Activated CD4-positive, alpha-beta memory T cell treated with anti-CD3 and anti-CD28 coated beads for 36 hours (primary cell): ENCODE measurements at places on chromosomes 5 and 9. TPM values are rescaled to one million over a fixed set of nuclear protein-coding genes. Genes with fewer than 3 reads are reported as not detected.
A peak's percentile ranks its signal among the peaks of the same experiment; 100 is the strongest.

DNA sequence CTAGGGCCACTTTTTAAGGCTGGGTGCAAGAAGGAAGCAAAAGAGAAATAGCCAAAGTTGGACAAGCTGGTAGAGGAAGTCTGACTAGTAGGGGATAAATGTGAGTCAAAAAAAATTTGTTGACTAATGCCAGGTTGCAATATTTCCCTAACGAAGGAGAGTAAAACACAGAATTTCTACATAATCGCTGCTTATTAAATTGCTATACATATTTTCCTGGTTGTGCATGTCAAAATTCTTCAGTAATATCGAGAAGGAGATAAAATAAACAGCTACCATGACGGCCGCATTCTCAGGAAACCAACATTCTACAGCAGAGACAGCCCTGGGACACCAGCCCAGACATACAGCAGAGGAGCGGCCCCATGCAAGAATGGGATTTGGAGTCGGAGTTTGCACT, 148.3 kb downstream of the ESM1 start:
- no peak for DNase-seq
- H3K27ac ChIP-seq = no peak overlapping the region
- H3K4me1 ChIP-seq = peaks cover 23% of the 10 kb centered on the region
- H3K4me3 ChIP-seq = no peak overlapping the region

DNA sequence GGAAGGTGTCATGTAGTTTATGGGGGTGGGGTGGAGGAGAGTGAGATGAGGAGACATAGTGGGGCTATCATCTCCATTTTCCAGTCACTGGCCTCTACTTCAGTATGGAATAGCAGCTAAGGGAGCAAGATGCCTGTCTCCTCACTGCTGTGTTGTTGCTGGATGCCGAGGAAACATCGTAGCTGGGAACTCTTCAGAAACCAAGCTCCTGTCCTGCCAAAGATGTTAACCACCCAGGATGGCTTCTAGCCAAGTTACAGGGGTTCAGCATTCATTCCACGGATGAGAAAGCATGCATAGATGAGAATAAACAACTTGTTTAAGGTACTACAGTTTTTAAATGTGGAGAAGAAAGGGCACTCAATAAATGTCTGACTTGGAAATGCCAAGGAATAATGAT, 226.5 kb downstream of the ASTN2 start:
- H3K27ac ChIP-seq = no peak overlapping the region
- no peaks in the 10 kb centered on the region for H3K4me1 ChIP-seq
- no peaks in the 10 kb centered on the region for H3K36me3 ChIP-seq
- H3K4me3 ChIP-seq = no peak overlapping the region

GRCh38 chr9:18106006-18106560, 367.9 kb upstream of the ADAMTSL1 start:
- H3K27ac ChIP-seq = no peak overlapping the region
- H3K4me3 ChIP-seq = no peak overlapping the region
- DNase-seq = no peak

The TLX3 gene
- not detected for total RNA-seq

GRCh38 chr9:89591274-89592212, 13.3 kb upstream of the GADD45G start:
- H3K4me1 ChIP-seq = peaks cover 2% of the 10 kb centered on the region
- no peak for DNase-seq
- no peak overlapping the region for H3K4me3 ChIP-seq
- H3K27me3 ChIP-seq = peaks cover 16% of the 10 kb centered on the region
- H3K27ac ChIP-seq = no peak overlapping the region
- H3K36me3 ChIP-seq = no peaks in the 10 kb centered on the region

The PBX3 gene
- total RNA-seq = 11.9 TPM

- H3K27ac ChIP-seq = peak overlapping the region; percentile 100
These were observed 18.6 kb downstream of the FGD3 start for GRCh38 chr9:92965759-92966517.

DNA sequence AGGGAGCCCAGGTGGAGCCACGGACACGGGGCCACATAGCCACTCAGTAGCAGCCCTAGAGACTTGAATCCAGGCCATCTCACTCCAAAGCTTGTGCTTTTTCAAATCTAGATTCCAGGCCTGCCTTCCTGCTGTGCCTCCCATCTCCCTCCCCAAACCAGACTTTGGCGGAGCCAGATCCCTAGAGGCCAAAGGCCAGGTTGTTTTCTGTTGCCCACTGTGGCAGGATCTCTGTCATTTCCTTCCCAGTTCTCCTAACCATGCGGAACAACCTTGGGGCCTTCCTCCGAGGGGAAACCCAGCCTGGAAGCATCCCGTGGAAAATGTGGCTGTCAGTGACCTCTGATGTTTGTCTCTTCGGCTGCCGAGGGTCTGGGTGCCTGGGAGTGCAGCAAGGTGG, 16.4 kb upstream of the RPS14 start:
- H3K27me3 ChIP-seq = no peaks in the 10 kb centered on the region
- no peak overlapping the region for H3K27ac ChIP-seq
- DNase-seq = no peak
- H3K4me3 ChIP-seq = no peak overlapping the region

DNA sequence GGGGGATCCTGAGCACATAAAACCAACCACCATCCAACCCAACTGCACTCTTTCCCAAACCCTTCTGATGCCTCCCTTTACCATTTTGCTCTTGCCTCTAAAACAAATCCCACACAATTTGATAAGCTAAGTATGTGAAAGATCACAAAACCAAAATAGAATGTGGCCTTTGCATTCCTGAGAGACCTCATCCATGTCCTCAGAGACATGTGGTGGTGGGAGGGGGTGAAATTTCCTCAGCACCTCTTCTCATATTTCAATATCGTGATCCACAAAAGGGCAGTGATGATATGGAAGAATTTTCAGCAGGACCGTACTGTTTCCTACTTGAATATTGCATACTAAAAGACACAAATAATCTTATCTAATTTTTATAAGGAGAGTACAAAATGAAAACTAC, 423.3 kb downstream of the TLE1 start:
- no peaks in the 10 kb centered on the region for H3K27me3 ChIP-seq
- H3K4me1 ChIP-seq = no peaks in the 10 kb centered on the region
- no peak overlapping the region for H3K27ac ChIP-seq
- no peaks in the 10 kb centered on the region for H3K36me3 ChIP-seq
- DNase-seq = no peak

DNA sequence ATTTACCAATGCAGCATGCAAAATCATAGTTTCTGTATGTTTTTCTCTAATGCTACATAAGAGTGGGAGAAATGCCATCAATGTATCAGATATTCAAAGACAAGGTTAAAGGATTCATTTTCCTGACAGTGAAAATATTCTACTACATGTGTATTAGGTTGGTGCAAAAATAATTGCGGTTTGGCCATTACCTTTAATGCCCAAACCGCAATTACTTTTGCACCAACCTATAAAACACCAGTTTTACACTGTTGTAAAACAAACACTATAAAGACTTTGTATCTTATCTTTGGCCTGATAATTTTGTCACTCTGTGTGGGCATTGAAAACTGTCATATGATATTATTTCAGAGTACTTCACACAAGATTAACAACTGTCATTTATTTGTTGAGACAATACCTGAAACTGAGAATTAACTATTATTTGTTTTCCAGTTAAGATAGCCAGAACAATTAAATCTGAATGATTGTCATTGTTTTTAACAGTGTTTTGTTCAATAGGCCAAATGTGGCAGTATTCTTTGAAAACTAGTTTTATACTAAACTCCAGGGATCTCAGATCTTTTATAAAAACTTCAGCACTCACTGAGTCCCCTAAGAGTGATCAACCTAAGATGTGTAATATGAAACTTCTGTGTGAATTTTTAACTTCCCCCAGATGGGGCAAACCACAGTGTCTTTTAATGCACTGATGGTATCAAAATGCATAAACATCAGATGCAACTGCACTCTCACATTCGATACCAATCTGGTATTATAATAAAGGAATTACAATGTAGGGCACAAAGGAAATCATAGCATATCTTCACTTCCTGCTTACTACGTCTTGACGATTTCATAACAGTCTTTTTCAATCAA, 53.8 kb upstream of the FBN2 start:
- no peaks in the 10 kb centered on the region for H3K4me1 ChIP-seq
- H3K4me3 ChIP-seq = no peak overlapping the region
- no peak for DNase-seq
- H3K36me3 ChIP-seq = no peaks in the 10 kb centered on the region
- H3K27ac ChIP-seq = no peak overlapping the region
- H3K27me3 ChIP-seq = no peaks in the 10 kb centered on the region

- no peaks in the 10 kb centered on the region for H3K36me3 ChIP-seq
- peak overlapping the region; percentile 94 for H3K27ac ChIP-seq
- DNase-seq = no peak
- peaks cover 17% of the 10 kb centered on the region for H3K4me1 ChIP-seq
- H3K4me3 ChIP-seq = peak overlapping the region; percentile 85
These were observed 632 bp downstream of the COQ4 start for GRCh38 chr9:128323212-128323730.

GRCh38 chr5:108061941-108062340, 320.0 kb downstream of the FBXL17 start:
- no peaks in the 10 kb centered on the region for H3K4me1 ChIP-seq
- H3K27ac ChIP-seq = no peak overlapping the region
- no peak for DNase-seq
- H3K4me3 ChIP-seq = no peak overlapping the region

The ACSL6 gene
- total RNA-seq = 6.0 TPM

GRCh38 chr9:127166651-127167524, 44.5 kb upstream of the ANGPTL2 start:
- peaks cover 21% of the 10 kb centered on the region for H3K4me1 ChIP-seq
- no peak overlapping the region for H3K4me3 ChIP-seq
- no peaks in the 10 kb centered on the region for H3K27me3 ChIP-seq
- peak; percentile 32 for DNase-seq
- no peaks in the 10 kb centered on the region for H3K36me3 ChIP-seq

GRCh38 chr9:2229109-2229721, 214.1 kb downstream of the SMARCA2 start:
- no peak overlapping the region for H3K27ac ChIP-seq
- no peak for DNase-seq
- no peaks in the 10 kb centered on the region for H3K4me1 ChIP-seq
- H3K4me3 ChIP-seq = no peak overlapping the region

The SHC3 gene
- not detected for total RNA-seq

GRCh38 chr5:42583322-42583721, 160.1 kb downstream of the GHR start:
- H3K27me3 ChIP-seq = peaks cover 13% of the 10 kb centered on the region
- no peaks in the 10 kb centered on the region for H3K36me3 ChIP-seq
- H3K27ac ChIP-seq = no peak overlapping the region
- no peak overlapping the region for H3K4me3 ChIP-seq
- peak; percentile 31 for DNase-seq
- peaks cover 2% of the 10 kb centered on the region for H3K4me1 ChIP-seq

The GDA gene
- total RNA-seq = not detected

DNA sequence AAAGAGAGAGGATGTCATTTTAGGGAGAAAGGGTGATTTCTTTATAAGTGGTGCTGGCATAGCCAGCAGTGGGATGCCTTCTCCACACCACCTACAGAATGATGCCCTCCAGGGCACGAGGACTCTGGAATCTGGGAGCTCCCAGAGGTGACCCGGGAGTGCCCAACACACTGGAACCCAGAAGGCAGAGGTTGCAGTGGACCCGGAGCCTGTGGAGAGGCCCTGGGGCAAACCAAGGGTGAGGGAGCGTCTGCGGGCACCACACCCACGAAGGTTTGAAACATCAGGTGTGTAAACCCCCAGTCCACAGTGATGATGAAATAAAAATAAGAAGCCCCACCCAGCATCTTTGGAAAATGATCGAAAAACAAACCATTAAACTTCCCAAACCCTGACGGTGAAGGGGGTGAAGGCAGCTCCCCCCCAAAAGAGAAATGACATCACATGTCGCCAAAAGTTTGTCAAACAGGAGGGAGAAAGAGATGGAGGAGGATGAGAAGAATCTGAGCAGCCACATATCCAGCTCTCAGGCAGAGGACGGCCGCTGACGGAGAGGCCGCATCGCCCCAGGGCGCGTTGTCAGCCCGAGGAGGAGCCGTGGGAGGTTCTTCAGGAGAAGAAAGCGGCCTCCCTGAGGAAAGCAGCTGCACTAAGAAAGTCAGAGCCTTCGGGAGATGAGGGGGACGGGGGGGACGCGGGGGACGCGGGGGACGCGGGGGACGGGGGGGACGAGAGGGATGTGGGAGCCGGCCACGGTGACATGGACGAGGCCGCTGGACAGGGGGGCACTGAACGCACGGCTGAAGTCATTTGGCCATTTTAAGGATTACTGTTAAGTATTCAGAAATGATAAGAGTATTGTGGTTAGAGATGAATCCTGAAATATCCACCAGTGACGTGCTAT, 43.1 kb upstream of the NSMF start:
- peaks cover 14% of the 10 kb centered on the region for H3K36me3 ChIP-seq
- H3K4me3 ChIP-seq = no peak overlapping the region
- DNase-seq = no peak
- no peaks in the 10 kb centered on the region for H3K4me1 ChIP-seq
- H3K27ac ChIP-seq = peak overlapping the region; percentile 71

The GEMIN5 gene
- total RNA-seq = 27.4 TPM

DNA sequence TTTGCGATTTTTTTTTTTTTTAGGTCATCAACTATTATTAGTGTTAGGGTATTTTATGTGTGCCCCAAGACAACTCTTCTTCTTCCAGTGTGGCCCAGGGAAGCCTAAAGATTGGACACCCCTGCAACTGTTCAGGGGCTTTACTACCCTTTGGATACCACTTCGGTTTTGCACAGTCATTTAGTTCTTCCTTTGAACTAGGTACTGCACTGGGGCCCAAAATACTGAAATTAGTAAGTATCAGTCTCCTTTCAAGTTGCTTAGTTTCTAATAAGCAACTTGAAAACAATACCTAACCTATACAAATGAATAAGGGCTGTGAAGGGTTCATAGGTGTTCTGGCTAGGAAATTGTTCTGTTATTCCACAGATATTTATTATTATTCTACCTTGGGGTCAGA, 45.3 kb downstream of the CWC27 start:
- H3K4me3 ChIP-seq = no peak overlapping the region
- no peaks in the 10 kb centered on the region for H3K27me3 ChIP-seq
- H3K36me3 ChIP-seq = peaks cover 8% of the 10 kb centered on the region
- H3K27ac ChIP-seq = no peak overlapping the region
- no peak for DNase-seq
- peaks cover 6% of the 10 kb centered on the region for H3K4me1 ChIP-seq

DNA sequence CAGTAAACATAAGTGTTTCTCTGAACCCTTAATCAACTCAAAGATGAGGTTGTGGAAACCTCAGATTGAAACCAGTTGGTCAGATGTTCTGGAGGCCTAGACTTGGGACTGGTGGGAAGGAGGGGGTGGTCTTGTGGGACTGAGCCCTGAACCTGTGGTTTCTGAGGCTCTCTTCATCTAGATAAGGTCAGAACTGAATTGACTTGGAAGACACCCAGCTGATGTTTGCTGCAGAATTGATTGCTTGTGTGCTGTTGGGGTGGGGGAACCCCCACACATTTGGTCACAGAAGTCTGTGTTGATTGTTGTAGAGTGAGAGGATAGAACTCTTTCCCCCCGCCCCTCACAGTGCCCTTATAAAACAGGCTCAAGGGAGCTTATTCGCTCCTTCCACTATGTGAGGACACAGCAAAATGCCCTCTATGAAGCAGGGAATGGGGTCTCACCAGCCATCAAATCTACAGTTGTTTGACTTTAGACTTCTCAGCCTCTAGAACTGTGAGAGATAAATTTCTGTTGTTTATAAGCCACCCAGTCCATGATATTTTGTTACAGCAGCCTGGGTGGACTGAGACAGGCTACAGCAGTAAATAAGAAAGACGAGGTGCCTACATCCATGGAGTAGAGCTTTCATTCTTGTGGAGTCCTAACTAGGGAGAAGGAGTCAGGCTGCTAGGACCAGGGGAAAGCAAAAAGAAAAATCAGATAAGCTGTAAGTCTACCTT, 25.7 kb upstream of the UGCG start:
- no peak overlapping the region for H3K27ac ChIP-seq
- peaks cover 16% of the 10 kb centered on the region for H3K4me1 ChIP-seq
- H3K27me3 ChIP-seq = peaks cover 2% of the 10 kb centered on the region
- DNase-seq = peak; percentile 57
- no peak overlapping the region for H3K4me3 ChIP-seq

- H3K4me3 ChIP-seq = no peak overlapping the region
- DNase-seq = no peak
- H3K4me1 ChIP-seq = no peaks in the 10 kb centered on the region
These were observed 113.3 kb downstream of the CRB2 start for GRCh38 chr9:123469282-123469681.
